ENCODE measurements at places on chromosomes 16 and 17.

DNA sequence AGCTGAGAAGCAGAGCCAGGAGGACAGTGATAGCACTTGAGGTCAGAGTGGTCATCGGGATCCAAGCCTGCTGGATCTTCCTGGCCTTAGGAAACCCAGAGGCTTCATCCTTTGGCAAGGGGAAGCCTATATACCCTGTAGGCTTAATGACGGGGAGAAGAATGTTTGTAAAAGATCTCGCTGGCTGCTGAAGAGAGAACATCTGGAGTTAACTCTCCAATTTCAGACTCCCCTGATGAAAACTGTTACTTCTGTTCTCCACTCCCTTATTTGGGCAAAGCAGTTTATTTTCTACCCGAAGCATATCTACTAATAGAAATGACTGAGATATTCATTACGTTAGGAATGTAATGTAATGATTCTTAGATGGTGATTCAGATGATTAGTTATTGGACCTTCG is 487.0 kb downstream of the CDH13 start:
- no peak for DNase-seq

DNA sequence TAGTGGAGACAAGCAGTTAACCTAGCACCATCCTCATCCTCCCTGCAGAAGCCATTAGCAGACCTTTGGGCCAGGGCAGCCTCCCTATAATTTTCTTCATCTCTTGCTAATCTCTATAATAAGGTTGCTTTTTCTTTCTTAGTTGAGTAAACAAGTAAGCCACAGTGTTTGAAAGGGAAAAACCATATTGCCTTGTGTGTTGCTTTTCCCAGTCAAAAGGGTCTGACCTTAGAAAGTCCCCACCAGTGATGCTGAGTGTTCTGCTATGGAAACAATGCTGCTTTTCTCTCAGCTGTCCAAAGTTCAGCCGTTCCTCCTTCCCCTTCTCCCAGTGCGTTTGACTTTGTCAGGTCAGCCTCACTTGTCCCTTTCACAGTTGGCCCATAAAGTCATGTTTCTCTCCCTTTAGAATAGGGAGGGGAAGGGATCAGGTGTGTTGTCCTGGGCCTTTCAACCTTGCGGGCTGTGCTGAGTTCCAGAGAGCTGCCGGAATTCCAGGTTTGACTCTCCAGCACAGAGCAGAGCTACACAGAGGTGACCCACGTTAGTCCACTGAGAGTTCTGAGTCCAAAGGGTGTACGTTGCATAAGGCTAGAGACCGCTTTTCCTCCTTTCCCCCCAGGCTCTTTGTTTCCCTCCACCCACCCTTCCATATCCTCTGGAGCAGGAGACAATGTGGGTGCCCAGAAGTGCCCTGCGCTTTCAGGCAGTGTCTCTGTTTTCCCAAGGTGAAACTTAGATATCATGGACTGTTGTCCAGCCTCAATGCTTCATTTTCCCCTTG is 15.9 kb upstream of the CLEC18C start:
- DNase-seq: no peak

DNA sequence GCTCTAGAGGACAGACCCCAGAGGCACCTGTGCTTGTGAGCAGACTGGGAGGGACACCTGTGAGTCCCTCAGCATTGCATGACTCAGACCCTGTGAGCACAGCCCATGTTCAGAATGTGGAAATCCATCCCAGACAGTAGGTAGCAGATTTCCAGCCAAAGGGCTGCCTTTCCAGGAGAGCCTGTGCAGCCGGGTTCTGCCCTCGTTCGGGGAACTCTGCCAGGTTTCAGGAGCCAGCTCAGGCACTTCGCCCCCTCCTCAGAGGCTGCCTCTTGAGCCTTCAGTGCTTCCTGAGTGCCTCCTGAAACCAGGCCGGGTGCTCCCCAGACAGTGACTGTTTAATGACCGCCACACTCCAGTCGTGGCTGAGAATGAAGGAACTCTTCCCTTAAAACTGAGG is 23.3 kb upstream of the SDR42E2 start:
- no peak for DNase-seq

DNA sequence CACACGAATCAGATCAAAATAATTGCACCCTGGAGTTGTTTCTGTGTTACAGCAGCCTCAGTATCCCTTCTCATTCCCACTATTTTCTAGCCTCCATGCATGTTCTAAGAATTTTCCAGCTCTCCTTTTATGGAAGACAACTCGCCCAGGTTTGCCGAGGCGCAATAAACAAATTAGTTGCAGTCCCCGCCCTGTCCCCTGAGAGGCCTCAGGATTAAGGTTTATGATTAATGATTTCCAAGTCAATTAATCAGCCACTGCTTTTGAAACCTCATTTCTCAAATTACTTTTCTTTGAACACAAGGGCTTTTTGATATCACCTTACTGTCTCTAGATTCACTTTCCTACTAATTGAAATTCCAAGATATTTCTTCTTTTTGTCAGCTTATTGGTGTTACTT is 138.3 kb upstream of the HSBP1 start:
- no peak for DNase-seq

DNA sequence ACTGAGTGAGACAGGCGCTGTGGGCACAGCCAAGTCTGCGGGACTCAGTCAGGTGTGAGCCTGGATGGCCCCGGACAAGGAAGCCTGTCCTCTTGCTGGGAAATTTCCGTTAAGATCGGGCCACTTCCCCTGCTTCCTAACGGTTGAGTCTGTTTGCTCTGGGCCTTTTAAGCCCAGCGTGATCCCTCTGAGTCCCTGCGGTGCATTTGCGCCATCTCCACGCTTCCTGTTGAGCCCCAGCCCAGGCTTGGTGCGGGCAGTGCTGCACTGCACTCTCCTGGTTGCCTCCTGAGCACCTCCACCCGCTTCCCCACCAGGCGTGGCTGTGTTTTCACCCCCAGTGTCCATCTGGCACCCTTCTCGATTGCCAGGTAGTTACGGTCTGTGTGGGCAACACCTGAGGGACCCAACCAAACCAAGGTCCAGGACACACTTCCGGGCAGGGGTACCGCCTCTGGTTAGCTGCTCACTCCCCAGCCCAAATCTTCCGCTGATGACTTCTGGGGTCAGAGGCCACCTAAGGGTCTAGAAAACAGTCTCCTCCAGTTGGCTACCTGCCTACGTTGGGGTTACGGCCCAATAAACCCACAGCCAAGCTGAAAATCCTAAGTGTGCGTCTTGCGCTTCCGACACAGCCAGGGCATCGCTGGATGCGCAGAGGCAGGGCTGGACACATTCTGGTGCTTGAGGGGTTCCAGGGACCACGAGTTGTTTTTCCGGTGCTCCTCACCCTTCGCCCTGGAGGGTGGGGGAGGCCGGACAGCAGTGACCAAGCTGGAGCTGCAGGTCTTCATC is 1.4 kb upstream of the SLC25A10 start:
- no peak for DNase-seq

DNA sequence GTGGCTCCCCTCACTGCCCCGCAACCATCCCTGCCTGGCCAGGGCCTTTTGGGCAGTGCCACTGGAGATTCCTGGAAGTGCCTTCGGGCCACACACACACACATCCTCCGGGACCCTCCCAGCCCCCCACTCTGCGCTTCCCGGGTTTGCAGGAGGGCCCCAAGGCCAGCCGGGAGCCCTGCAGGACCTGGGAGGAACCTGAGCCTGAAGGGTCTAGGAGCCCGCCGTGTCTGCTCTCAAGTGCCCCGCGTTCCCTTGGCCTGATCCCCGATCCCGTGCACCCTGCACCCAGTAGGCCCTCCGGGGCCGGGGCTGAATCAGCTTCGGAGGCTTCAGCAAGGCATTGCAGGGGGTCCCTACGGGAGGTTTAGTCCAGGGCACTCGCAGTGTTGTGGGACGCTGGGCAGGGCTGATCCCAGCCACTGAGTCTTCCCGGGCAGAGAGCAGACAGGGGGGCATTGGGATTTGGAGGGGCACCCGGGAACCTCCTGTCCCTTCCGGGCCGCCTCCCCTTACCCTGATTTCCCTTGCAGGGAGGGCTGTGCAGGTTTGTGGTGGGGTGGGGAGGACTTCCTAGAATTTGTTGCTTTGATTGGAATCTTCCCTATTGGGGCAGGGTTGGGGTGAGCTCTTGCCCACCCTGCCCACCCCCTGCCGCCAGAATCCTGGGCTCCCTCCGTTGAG is 36.9 kb downstream of the TMEM235 start:
- DNase-seq: no peak

GRCh38 chr17:64707050-64707591 is 45.0 kb upstream of the SMURF2 start:
- peak; percentile 99 for DNase-seq

DNA sequence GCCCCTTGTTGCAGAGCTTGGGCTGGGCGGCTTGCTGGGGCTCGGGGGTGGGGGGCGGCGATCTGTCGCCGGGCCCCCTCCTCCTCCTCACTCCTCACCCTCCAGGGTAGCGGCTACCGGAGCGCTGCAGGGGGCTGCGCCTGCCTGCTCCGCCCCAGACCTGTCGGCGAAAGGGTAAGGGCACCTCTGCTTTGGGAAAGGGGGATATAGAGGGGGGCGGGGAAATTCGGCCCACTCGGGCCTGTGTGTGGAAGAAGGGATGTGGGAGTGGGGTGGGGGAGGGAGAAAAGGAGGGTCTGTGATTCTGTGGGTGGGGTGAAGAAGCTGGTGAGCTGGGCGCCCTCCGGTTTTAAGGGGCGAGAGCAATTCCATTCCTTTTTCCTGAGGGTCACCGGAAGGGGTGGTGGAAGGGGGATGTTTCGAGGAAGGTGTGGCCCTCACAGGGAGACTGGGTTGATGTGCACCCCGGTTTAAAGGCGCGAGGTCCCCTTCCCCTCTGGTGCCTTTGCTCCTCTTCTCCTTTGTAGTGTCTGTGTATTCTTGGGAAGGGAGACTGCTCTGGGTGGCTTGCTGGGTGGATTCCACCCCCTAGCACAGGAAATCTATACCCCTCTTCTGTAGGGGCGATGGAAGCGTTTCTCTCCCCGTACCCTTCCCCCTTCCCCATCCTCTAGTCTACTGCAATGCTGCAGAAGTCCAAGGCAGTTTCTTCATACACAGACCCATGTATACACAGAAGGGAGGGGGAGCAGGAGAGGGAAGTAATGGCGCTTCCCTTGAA is 878 bp downstream of the TAOK1 start:
- DNase-seq: no peak

- peak; percentile 80 for DNase-seq
Measured at GRCh38 chr17:7988750-7989178, 13.7 kb upstream of the GUCY2D start.

DNA sequence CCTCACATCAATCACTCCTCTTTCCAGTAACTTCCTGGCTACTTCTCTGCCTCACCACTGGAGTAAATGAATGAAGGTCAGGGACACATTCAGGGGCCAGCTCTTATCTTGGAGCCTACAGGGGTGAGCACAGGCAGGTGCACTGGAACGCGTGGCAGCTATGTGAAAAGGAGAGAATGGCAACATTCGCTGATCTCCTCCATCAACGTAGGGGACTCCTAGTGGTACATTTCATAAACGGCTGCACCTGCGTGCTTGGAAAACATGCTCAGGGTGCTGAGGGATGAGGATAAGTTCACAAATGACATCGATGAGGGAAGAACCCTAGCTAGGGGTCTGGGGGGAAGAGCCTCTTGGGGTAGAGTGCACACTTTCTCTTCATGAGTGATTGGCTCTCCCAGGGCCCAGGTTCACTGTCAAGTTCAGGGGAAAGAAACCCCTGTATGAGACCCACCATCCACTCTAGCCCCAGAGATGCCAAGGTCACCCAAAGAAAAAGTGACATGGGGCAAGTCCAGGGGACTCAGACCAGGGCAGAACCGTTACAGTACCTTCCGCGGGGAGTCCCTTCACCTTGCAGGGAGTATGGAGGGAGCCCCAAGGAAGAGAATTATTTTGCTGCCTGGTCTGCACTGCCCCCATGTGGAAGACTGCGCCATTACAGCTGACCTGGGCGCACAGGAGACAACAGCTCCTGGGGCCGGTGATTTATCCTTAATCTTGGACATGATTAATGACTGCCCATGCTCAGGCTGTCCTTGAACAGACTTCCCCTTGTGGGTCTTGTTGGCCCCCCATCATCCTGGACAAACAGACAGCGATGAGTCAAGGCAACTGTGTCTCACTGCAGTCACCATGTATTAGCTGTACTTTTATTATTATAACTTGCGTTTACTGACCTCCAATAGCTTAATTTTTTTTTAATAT is 30.1 kb downstream of the VAC14 start:
- DNase-seq: no peak

GRCh38 chr16:81816793-81817210 is 37.7 kb downstream of the PLCG2 start:
- DNase-seq: no peak

DNA sequence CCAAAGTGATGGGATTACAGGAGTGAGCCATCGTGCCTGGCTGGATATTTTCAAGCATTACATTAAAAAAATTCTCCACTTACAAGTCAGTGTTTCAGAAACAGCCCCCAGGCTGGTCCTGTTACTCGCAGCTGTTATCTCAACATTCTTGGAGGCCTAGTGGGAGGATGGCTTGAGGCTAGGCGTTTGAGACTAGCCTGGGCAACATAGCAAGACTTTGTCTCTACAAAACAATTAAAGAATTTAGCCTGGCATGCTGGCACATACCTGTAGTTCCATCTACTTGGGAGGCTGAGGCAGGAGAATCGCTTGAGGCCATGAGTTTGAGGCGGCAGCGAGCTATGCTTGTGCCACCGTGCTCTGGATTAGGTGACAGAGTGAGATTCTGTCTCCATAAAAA is 26.5 kb upstream of the SPNS3 start:
- no peak for DNase-seq

GRCh38 chr17:50508573-50509460 is 578 bp downstream of the MYCBPAP start:
- DNase-seq: no peak

- DNase-seq: no peak
Measured at GRCh38 chr17:47696717-47697642, 3.0 kb downstream of the TBKBP1 start.

GRCh38 chr16:75061669-75062068 is 54.9 kb downstream of the LDHD start:
- DNase-seq: no peak

GRCh38 chr16:23333034-23333579 is 31.0 kb downstream of the SCNN1B start:
- DNase-seq: no peak

GRCh38 chr17:35003778-35004177 is 23.5 kb downstream of the LIG3 start:
- no peak for DNase-seq

DNA sequence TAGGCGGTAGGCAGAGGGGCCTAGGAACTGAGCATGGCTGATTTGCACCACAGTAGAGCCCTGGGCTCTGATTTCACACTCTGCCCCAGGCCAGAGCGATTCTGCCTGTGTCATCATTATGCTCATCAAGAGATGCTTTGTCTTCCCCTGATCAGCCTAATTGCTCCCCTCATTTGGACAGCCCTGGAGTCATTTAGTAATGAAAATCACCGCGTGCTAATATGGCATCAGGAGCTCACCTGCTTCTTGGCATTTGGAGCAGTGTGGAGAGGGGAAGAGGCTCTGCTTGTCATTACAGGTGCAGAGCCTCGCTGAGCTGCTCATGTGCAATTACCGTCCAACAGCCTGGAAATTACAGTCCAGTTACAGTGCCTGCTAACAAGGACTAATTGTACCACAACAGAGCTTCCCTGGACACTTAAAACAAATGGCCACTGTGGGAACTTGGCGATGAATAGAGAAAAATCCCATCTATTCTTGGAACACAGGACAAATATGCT is 157.1 kb upstream of the WSCD1 start:
- no peak for DNase-seq

DNA sequence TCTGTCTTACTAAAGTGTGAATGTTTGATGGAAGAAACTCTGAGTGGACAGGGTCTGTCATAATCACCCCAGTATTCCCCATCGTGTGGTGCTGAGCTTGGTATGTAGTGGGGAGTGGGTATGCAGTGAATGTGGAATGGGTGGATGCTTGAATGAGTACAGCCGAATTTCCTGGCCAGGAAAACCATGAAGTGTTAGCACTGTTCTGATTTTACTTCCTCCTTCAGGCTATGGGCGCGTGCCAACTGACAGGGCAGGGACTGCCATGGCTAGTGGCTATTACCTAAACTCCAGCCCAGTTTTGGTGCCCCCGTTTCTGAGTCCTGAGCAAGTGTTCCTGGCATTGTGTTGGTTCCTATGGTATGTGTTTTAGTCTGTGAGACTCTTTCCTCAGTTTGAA is 48.6 kb downstream of the PRKCA start:
- DNase-seq: no peak
